ENCODE measurements at places on chromosomes 4 and X.

- DNase-seq = no peak
Observed at GRCh38 chr4:148618856-148619255, 176.6 kb upstream of the NR3C2 start.

GRCh38 chrX:114626323-114626722, 42.4 kb downstream of the HTR2C start:
- peak; percentile 0 for DNase-seq

GRCh38 chr4:2348786-2349185, 69.7 kb downstream of the ZFYVE28 start:
- no peak for DNase-seq

- no peak for DNase-seq
Observed at GRCh38 chrX:70092247-70092646, 30.0 kb downstream of the OTUD6A start.

GRCh38 chr4:173883821-173884220, 353.8 kb upstream of the HAND2 start:
- no peak for DNase-seq

DNA sequence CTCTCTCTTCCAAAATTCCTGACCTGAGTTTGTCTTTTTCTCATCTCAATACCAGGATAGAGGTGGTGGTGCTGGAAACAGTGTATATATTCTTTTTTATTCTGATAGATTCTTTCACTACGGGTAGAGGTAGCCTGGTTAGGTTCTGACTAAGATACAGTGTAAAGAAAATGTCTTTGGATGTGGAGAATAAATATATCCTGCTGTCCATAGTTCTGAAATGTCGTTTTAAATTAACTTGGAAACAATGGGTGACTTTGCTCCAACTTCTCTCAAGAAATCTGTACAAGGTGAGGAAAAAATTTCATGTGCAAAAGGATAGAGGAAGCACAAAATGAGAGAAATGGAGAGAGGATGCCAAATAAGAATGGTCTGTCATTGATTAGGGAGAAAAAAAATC, 546.1 kb downstream of the GBA3 start:
- DNase-seq = no peak

DNA sequence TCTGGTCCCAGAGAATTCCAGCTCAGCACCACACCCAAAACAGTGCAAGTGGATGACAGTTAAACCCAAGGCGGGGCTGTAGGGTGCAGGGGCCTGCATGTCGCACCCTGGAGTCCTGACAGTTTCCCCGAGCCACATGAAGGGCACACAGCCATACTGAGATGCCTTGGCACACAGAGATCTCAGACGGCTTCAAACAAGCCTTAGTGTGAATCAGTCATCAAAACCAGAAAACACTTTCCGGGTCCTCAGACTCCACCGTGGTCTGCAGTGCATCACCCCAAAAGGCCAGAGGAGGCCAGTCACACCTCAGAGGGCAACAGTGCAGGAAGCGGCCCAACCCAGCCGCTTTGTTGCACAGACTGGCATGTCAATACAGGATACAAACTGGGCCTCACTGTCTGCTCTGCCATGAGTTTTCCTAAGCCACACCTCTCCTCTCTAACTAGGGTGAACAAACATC, 64.6 kb upstream of the ENPP6 start:
- DNase-seq = no peak

DNA sequence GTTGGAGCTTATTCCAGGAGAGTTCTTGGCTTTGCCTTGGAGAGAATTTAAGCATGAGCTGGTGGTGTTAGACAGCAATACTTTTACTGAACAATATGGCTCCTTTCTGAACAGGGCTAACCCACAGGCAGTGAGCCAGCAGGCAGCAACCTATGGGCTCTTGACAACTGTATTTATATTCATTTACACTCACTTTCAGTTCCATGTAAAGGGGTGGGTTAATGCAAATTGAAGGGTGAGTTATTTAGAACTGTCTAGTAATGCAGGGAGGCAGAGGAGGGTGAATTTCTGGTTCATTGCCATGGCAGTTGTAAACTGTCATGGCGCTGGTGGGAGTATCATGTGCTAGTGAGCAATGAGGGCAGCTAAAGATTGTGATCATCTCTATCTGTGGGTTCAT, 15.7 kb downstream of the FOXR2 start:
- peak; percentile 0 for DNase-seq

GRCh38 chr4:129966175-129966574, 870.2 kb downstream of the C4orf33 start:
- DNase-seq = no peak

GRCh38 chr4:173821036-173821435, 291.0 kb upstream of the HAND2 start:
- DNase-seq = no peak

GRCh38 chr4:12791536-12791935, 692.6 kb downstream of the RAB28 start:
- no peak for DNase-seq

DNA sequence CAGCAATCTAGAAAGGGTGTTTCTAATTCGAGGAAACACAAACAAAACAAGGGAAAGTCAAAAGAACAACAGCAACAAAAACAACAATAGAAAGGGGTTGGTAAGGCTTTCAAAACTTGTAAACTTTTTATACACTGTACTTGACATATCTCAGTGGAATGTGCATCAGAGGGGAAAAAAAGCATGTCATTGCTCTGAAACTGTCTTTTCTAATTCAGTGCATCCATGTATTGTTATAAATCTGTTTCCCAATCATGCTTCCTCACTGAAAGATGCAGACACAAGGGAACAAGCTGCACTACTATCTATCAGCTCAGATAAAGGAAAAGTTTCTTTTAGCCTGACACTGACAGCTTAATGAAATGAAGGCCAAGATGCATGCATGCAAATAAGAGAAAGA, 44.2 kb upstream of the PCDH18 start:
- DNase-seq = no peak

- DNase-seq = peak; percentile 91
Observed at GRCh38 chr4:104490770-104491480, 3.8 kb downstream of the CXXC4 start.

DNA sequence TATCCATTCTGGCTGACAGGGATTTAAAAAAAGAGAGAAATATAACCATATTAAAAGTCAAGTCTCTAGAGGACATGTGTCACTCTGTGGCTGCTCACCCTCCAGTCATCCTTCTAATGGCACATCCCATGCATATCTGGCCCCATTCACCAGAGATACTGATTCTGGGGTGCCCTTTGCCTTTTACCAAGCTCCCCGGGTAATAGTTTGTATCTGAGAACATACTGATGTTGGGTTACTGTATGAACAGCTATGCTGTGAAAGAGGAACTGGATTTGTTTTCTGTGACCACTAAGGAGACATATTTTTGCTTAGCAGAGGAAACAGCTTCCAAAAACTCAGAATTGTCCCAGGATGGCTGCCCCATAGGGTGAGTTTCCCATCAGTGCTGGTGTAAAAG, 56.0 kb downstream of the SAT1 start:
- peak; percentile 12 for DNase-seq

DNA sequence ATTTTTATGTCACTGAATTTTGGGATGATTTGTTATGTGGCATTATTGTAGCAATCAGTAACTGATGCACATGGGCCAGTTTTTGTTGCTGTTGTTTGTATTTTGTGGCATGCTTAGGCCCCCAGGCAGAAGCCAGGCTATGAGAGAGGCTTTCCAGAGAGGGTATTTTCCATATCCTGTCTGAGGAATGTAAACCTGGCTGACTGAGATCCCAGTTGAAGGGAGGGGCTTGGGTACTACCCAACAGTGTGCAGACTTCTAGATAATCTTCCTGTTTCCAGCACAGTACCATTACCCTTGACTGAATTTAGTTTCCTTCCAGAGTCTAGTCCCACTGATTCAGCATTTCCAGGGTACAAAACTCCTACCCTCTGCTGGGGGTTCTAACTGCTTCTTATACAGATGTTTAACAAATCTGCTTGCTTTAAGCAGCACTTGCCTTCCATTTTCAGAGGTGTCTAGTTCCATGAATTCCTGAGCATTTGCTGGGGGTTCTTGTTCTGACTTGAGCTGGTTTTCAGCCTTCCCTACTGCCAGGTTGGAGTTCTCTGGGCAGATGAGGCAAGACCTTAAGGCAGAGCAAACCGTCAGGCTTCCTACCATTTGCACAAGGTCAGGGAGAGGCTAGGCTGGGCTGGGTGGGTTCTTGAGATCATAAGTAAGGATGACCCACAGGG, 104.7 kb upstream of the EGFL6 start:
- DNase-seq = no peak
